Prostate gland (tissue), 2 donors: ENCODE measurements at places on chromosomes 6 and 20. TPM values are rescaled to one million over a fixed set of nuclear protein-coding genes. Genes with fewer than 3 reads are reported as not detected.

Gene TREML2
- not detected for total RNA-seq

DNA sequence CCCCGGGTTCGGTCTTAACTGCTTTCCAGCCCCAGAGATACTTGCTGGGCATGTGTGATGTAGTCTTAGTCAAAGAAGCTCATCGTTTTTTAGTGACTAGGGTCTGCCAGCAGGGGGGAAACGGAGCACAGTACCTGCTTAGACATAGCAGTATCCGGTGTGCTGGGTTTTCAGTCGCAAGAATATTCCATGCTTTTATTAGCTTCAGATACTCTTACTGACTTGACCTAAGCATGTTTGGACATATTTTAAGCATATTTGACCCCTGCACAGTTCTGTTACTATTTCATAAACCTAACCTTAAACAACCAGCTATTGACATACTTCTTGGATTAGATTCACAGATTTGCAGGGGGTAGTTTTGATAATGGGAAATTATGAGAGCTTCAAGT, 3.0 kb downstream of the E2F3 start:
- peak overlapping the region; percentile 68 for H3K4me3 ChIP-seq
- no peaks in the 10 kb centered on the region for H3K4me1 ChIP-seq
- no peak for DNase-seq
- H3K27me3 ChIP-seq: no peaks in the 10 kb centered on the region
- H3K36me3 ChIP-seq: no peaks in the 10 kb centered on the region
- peak overlapping the region; percentile 82 for H3K27ac ChIP-seq

DNA sequence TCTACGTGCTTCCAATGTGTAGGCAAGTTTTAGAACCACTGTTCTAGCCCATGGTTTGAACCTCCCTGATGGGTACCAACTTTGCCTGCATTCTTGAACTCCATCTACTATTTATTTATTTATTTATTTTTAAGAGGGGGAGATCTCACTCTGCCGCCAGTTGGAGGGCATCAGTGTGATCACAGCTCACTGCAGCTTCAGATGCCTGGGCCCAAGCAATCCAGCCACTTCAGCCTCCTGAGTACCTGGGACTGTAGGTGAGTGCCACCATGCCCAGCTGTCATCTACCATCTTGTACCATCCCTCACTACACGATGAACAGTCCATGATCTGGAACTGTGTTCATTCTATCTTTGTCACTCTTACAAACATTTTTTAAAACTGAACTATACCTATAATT, 28.2 kb downstream of the HLA-F start:
- no peaks in the 10 kb centered on the region for H3K4me1 ChIP-seq
- H3K4me3 ChIP-seq: no peak overlapping the region
- no peak overlapping the region for H3K27ac ChIP-seq

Gene MOCS3
- 7.9 TPM for total RNA-seq

Gene FGD2
- 17.9 TPM for total RNA-seq

DNA sequence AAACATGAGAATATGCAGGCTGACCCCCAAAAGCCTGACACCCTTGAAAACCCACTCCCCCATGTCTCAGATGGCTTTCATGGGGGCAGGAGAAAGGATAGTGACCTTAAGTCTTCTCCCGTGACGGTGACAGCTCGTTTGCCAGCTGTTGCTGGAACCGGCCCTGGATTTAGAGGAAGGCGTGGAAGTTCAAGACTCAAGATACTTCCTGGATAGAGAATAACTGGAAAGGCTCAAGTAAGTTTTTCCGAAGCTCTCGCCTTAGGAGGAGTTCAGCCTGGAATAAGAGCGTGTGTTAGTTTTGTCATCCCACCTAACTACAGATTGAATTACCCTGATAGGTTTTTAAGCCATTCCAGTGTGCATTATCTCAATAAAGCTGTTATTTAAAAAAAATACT, 11.6 kb upstream of the MTG2 start:
- no peak overlapping the region for H3K4me3 ChIP-seq
- no peaks in the 10 kb centered on the region for H3K27me3 ChIP-seq
- DNase-seq: no peak
- no peaks in the 10 kb centered on the region for H3K36me3 ChIP-seq
- H3K4me1 ChIP-seq: no peaks in the 10 kb centered on the region

Gene LCA5
- total RNA-seq: 4.9 TPM

GRCh38 chr6:7241709-7242645, 71.0 kb downstream of the SSR1 start:
- no peak for DNase-seq
- H3K27ac ChIP-seq: peak overlapping the region; percentile 85
- peaks cover under 1% of the 10 kb centered on the region for H3K36me3 ChIP-seq
- H3K4me1 ChIP-seq: peaks cover 6% of the 10 kb centered on the region
- no peaks in the 10 kb centered on the region for H3K27me3 ChIP-seq
- no peak overlapping the region for H3K4me3 ChIP-seq
